ENCODE measurements at places on chromosomes 5 and 9.

DNA sequence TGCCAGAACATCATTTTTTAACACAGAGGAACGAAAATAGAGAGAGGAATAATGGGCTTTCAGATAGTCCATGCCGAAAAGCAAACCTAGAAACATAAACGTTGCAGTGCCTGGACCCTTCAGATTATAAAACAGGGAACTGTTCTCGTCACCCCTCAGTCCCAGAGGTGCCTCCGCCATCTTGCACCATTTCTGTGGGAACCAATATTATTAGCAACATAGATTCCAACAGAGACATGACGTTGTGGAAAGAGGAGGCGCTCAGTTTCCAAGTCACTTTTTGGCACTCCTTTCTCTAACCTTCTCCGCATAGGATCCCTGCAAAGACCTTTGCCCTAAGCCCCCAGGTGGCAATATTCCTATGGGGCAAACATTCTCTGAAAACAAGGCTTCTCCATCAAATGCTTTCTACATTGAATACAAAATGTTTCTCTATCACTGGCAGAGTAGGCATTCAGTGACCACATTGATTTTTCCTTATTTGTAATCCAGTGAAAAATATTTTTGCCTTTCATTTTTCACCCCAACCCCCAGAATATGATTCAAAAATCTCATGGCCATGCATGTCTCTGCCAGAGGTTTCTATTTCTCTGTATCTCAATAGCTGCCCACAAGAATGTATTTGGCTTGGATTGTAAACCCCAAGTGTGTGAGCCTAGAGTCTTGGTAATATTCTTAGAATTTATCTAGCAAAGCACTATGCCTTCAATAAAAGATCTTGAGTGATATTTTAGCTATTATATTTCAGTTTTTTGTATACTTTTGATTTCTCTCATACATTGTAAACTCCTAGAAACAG, 500.8 kb upstream of the WWC1 start:
- DNase-seq = no peak

- no peak for DNase-seq
Observed at GRCh38 chr5:67257077-67257476, 60.5 kb upstream of the CD180 start.

DNA sequence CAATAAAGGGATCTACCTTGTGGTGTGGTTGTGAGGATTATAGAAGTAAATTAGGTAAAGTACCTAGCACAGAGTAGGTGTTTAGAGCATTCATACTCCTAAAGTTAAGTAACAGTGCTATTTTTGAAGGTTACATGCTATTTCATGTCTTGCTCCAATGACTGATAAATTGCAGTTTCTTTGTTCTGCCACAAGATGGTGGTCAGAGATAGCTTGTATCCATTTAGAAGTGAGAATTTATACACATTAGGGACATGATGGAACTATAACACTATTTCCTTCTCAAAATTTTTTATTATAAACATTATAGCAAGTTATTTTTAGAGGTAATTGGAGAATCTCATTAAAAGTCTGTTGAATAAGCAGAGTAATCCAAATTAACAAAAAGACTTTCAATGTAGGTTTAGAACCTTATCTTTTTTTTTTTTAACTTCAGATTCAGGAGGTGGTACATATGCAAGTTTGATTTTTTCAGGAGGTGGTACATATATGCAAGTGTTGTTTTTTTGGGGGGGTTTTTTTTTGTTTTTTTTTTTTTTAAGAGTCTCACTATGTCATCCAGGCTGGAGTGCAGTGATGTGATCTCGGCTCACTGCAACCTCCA, 17.1 kb downstream of the MTREX start:
- DNase-seq = peak; percentile 33

DNA sequence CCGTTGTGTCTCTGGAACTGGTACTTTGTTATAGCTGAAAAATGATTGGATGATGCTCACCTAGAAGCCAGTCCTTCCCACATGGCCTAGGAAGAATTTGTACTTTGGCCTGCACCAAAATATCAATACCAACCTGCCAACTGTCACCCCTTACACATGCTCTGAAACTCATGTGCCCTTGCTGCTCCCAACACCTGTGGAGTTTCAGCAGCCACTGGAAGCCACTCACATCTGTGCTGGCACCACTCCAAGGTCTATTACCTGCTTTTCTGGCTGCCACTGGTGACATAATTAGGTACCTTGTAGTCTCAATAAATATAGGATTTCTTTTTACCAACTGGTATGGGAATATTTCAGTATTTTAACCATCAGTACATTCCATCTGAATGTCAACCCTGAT, 363.6 kb downstream of the SH3GL2 start:
- DNase-seq = no peak

GRCh38 chr5:7565559-7565958, 169.6 kb downstream of the ADCY2 start:
- no peak for DNase-seq

DNA sequence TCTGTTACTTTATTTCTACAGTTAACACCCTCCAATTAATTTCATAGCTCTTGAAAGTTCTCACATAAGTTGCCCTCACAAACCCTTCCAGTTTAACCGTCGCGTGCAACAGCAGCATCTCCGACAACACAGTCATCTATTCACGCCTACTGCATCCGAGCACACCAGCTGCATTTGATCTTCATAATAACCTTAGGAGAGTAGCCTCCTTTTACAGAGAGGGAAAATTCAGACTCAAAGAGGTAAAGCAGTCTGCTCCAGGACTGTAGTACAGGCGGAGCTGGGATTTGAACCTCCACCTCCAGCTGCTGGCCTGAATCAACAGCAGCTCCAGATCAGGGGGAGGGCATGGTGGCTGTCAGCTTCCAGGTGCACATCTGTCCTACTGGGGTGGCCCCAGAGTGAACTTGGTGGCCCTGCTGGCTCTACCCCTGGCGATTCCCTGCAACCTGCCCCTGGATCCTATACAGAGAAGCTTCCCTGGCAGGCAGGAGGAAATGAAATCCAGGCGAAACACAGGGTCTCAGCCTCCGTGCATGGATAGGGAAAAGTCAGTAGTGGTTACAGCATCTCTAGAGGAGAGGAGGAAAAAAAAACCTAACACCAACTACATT, 71.6 kb upstream of the UNC5A start:
- no peak for DNase-seq

GRCh38 chr9:130433168-130433946, 11.4 kb upstream of the ASS1 start:
- no peak for DNase-seq

- no peak for DNase-seq
Observed at GRCh38 chr5:26492906-26493459, 545.4 kb downstream of the CDH9 start.

GRCh38 chr9:3444016-3444415, 81.8 kb downstream of the RFX3 start:
- no peak for DNase-seq

GRCh38 chr5:145473042-145473642, 362.0 kb downstream of the PRELID2 start:
- DNase-seq = no peak

DNA sequence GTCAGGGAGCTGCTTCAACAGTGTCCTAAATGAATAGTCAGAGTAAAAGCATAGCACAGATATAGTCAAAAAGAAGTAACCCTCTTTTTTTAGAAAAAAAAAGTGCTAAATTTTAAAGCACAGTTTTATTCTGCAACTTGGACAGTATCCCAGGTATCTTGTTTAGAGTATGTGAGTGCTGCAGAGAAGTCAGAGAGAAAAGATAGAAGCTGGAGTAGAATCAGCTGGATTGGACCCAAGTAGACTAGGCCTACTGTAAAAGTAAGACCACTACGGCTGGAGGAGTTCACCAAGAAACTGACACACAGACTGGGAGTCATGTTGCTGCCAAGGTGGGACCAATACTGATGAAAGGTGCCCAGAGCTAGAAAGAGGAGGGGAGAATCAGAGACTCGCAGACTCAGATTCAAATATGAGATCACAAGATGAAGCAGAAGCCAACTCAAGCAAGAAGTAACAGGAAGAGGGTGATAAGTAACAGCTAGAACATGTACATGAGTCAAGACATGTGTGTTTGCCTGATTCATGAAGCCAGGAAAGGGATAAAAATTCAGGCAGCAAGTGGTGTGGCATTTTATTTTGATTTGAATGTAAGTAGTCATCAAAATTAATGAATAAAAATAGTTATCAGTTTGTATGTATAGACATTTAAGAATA, 25.6 kb upstream of the TUSC1 start:
- DNase-seq = no peak

DNA sequence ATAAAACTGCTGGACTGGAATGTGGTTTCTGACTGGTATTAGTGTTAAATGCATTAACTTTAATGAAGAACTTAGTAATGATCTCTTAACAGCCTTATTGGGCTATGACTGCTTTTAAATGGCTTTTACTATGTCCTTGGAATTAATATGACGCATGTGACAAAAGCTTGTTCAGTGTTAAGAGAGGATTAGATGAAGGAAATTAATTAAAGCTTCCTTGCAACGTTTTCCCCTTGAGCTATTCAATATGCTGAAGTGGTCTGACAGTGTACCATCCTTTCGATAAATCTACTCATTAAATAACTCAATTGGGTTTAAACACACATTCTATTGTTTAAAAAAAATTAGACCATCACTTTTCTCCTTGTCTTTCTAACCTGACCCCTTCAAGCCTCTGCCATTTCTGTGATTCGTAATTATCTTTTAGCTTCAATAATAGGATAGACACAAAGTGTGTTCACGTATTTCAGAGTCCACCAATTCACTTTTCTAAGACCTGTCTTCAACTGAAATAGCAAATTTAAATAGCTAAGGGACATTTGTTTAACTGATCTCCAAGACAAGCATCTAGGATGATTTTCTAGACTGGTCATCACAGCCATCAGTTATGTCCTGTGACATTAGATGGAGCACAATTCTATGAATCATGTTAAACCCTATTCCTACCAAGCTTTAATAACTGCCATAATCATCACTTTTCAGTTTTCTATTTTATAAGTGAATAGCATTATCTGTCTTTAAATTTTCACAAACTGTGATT, 1258.0 kb upstream of the CDH9 start:
- DNase-seq = no peak

- DNase-seq = no peak
Observed at GRCh38 chr5:107231191-107231590, 439.5 kb downstream of the EFNA5 start.

GRCh38 chr5:135811007-135811406, 23.5 kb upstream of the SLC25A48 start:
- DNase-seq = no peak

GRCh38 chr5:157618191-157618765, 34.0 kb downstream of the SOX30 start:
- DNase-seq = no peak

DNA sequence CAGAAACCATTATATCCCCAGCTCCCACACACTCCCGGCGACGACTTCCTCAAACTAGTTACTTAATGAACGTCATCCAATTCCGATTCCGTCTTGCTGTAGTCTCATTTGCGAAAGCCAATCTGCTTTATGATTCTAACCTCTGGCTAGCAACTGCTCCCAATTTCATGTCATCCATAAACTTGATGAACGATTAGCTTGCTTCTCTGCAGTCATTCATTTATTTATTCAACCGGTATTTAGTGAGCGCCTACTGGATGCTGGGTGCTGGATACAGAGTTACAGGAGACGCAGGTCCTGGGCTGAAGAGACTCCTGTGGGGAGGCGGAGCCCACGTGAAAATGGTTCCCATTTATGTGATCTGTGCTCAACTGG, 46.2 kb downstream of the TSPAN17 start:
- no peak for DNase-seq

- DNase-seq = no peak
Observed at GRCh38 chr5:167602067-167602466, 689.4 kb upstream of the WWC1 start.

GRCh38 chr9:112898872-112899311, 8.2 kb upstream of the SLC46A2 start:
- DNase-seq = no peak

GRCh38 chr9:111783424-111783823, 11.3 kb downstream of the SHOC1 start:
- no peak for DNase-seq

DNA sequence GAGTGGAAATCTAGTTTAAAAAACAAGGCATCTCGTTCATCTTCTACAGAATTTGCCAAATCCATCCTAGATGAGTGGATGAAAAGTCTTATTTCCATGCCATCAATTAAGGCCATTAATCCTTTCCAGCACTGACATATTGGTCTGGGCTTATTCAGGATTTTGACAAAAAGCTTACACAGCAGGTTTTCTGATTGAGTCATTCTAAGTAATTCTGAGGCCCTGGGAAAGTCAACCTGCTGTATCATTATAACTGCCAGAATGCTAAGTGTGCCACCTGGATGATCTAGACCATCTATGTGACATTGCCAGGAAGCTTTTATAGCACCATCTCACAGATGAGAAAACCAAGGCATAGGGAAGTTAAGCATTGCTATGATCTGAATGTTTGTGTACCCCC, 132.1 kb upstream of the MAP3K1 start:
- no peak for DNase-seq

GRCh38 chr5:146690880-146691355, 174.9 kb upstream of the GPR151 start:
- DNase-seq = no peak

DNA sequence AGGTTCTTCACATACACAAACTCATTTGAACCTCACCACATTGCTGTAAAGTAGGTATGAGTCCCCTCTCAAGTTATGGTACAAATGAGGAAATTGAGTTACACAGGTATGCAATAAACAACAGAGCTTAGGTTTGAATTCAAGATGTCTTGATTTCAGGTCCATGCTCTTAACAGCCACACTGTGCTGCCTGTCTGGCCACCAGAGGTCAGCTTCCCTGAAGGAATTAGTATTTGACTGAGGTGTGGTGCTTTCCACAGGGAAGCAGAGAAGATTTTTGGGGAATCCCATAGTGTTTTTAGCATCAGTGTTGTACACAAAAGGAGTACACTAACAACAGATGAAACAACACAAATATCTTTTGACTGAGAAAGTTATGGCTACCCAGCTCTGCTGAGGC, 94.4 kb upstream of the ITGA1 start:
- no peak for DNase-seq

GRCh38 chr5:149800633-149801032, 70.5 kb downstream of the PPARGC1B start:
- DNase-seq = no peak

DNA sequence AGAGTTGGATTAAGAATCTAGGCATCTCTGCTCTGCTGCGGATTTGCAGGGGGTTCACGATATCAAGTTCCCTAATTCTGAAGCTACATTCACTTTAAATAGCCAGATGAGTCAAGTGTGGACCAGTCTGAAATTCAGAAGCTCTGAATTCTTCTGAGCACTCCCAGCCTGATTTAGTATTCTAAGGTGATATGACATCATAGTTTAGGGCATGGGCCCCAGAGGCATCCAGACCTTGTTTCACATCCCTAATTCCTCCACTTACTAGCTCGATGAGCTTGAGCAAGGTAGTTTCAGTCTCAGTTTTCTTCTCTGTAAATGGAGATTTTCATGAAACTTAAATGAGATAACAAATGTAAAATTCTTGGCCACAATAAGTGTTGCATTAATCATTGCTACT, 65.2 kb downstream of the TMEM167A start:
- DNase-seq = no peak

GRCh38 chr5:117131048-117131679, 556.5 kb upstream of the SEMA6A start:
- DNase-seq = no peak

Measured in HTR-8/SVneo (cell line).